Astrocyte (in vitro differentiated cells and primary cell): ENCODE measurements at places on chromosomes 12 and 14.

DNA sequence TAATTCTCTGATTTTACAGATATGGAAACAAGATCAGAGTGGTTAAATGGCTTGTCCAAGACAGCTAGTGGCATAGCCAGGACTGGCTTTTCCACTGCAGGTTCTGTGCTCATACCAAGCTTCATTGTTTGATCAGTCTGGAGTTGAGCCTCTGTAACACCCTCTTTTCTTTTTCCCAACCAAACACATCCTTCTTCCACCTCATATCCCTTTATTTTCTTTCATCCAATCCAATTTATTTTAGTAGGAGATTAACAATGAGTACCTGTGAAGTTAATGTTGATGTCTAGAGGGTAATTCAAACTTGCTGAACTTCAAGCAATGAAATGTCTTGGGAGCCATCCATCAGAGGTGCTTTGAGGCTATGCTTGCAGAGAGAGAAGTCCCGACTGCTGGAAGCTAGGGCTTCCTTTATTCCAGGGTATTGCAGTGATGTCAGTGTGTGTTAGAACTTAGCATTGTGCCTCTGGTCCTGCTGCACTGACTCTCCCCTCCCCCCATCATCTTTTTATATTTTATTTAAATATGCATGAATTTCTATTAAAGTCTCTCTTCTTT is 452.1 kb upstream of the PDE3A start:
- no peak for DNase-seq

DNA sequence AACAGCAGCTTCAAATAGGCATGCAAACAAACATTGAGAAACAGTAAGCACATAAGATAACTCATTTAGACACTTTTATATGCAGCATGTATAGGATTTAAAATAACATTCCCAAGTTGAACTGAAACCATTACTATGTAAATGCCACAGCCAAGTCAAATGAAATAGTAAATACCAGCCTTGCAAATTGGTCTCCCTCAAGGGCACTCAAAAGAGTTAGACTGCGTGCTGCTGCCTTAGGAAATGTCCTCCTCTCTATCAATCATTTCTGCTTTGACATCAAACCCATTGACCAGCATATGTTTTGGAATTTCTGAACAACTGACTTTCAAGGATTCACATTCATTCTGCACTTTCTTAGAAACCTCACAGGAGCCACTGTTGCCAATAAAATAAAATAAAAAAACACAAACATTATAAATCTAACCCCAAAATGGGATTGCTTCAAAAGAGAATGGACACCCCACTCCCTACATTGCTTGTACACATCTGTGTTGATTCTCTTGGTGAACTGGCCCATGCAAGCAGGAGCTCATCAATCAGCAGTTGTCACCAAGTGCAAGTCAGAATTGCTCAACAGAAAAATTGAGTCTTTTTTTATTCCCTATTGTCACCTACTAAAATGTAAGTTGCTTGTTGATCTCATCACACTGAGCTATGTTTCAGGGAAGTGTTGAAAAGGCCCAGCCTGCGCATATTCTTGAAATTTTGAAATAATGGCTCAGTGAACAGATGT is 256.2 kb downstream of the DAD1 start:
- DNase-seq: no peak

DNA sequence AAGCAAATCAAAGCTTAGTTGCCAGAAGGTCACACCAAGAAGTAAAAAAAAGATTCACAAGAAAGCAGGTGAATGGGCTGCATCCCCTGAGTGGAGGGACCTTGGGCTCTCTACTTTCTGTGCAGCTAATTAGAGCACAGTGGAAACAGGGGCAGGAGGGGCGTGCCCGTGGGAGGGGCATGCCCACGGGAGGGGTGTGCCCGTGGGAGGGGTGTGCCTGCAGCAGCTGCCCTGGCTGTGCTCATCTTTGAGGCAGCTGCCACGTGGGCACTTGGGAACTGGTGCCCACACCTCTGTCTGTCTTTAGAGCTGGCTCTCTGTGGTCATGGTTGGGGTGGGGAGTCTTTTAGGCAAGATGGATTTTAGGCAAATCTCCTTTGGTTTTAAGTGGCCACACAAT is 60.0 kb downstream of the EML1 start:
- no peak for DNase-seq

DNA sequence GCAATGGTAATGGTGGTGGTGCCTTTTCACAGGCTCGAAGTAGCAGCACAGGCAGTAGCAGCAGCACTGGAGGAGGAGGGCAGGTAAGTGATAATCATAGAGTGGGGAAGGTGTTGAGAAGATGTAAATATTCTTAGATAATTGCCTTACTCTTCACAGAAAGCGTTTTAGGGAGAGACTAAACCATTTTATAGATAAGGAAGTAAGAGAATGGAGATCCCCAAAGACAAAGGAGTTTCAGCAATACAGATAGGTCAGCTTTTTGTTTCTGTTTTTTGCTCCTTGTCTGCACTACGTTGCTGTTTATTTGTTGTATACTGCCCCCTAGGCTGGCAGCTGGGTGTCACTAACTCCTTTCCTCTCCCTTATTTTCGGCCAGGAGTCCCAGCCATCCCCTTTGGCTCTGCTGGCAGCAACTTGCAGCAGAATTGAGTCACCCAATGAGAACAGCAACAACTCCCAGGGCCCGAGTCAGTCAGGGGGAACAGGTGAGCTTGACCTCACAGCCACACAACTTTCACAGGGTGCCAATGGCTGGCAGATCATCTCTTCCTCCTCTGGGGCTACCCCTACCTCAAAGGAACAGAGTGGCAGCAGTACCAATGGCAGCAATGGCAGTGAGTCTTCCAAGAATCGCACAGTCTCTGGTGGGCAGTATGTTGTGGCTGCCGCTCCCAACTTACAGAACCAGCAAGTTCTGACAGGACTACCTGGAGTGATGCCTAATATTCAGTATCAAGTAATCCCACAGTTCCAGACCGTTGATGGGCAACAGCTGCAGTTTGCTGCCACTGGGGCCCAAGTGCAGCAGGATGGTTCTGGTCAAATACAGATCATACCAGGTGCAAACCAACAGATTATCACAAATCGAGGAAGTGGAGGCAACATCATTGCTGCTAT is 2.0 kb downstream of the SP1 start:
- no peak for DNase-seq

GRCh38 chr12:110647631-110648040 is 33.7 kb downstream of the TCTN1 start:
- DNase-seq: no peak

- DNase-seq: no peak
Observed at GRCh38 chr14:79639613-79640012, 571.7 kb downstream of the DIO2 start.

DNA sequence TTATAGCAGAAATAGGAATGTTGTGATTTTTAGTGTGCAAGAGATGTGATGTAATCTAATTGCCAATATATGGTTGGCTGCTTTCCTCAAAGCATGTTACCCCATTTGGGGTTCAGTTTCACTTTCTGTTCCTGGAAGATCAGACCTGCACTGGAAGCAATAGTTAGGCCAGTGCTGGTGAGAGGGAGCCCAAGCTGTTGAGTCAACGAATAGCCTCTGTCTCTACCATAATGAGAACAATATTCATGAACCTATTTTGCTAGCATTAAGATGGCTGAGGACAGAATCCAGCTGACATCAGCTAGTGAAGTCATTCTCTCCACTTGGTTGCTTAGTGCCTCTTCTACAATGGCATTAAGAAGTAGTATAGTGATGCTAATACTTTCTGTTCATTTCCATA is 379.9 kb upstream of the DCN start:
- no peak for DNase-seq

- no peak for DNase-seq
Observed at GRCh38 chr12:113277511-113277910, 56.2 kb downstream of the TPCN1 start.

- peak; percentile 87 for DNase-seq
Observed at GRCh38 chr12:105721051-105721825, 390.7 kb downstream of the C12orf75 start.

DNA sequence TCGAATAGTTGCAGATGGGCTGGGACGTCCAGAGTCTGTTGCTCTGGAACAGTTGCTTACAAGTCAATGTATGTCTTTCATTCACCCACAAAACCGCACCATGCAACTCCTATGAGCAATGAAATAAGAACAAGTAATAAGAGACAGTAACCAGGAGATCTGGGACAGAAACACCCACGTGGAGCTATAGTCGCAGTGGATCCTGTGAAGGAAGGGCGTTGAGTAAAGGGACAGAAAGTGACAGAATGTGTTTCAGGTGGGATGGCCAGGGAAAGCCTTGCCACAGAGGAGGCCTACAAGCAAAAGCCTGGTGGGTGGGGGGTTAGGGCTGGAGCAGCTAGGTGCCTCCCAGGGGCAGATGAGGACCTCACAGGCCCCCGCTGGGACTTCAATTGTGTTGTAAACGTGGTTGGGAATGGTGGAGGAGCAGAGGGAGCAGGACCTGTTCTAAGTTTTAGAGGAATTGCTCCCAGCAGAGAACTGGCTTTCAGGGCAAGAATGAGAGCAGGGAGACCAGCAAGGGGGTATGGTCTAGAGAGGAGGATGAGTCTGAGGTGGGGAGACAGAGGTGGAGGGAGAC is 86.7 kb upstream of the FZD10 start:
- no peak for DNase-seq

- no peak for DNase-seq
Observed at GRCh38 chr12:55683676-55684075, 24.0 kb downstream of the ITGA7 start.

DNA sequence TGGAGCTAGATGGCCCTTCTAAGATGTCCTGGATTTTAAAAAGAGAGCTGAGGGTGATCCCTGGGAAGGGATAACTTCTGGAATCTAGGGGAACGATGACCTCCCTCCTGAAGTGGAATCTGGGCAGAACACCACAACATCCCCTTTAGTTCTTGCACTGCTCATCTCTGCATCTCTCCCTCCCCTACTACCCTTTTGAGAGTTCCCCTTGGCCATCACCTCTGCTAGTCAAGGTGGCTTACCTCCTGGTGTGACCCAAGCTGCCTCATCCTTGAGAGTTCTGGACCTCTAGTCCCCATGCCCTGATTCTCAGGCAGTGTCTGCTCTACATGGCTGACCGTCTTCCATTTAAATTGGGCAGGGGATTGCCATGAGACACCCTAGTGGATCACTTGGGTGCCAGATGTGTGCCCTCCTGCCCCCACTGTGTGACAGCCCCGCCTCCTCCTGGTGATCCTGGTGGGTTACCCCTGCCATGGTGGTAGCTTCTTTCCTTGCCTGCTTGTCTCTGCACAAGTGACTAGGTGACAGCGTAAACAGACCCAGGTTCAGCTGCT is 216.4 kb downstream of the PCNX1 start:
- DNase-seq: no peak

DNA sequence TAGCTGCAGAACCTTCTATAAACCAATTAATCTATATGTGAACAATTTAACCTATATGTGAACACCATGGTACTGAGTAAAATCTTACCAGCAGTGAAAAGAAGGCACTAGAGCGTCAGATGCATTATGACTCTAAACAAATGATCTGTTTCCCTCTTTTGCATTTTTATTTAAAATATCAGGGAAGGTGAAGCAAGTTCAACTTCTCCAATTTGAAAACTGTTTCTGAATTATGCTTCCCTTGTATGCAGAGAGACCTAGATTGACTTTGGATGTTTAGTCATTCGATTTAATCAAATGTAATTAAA is 80.9 kb downstream of the DAD1 start:
- DNase-seq: no peak

DNA sequence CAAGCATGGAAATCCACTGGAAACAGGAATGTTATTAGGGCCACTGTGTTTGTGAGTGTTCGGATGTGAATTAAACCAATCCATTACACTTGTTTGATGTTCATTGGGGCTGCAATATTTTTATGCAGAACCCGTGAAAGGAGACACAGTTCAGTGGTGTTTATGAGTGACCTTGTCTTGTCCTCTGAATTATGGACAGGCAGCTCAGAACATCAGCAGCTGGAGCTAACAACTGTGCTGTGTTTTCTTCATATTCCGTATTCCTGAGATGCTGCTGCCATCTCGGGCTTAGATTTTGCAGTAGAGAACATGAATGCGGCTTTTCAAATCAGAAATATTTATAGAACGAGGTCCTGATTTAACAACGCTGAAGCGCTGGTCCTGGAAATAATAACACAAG is 20.3 kb upstream of the CACNA1C start:
- DNase-seq: no peak

DNA sequence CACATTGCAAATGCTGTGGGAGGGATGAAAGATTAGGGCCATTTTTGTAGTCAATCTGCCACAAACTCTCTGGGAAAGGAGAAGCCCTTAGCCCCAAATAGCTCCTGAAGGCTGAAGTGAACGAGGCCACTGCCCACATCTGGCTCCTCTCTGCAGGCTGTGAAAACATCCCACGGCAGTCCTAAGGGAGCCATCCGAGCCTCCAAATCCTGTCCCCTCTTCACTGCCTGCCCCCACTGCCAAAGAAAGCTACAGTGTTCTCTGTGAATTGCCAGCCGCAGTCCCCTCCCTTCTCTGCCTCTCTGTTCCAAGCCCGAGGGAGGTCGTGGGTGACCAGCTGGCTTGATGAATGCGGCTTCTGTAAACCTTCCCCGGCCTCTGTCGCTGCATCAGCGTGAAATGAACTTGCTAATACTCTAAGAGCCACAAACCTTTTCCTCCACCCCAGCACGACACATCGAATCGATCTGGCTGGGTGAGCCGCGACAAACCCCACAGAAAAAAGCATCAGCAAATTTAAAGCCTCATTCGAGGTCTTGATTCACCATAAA is 180.7 kb upstream of the NRXN3 start:
- no peak for DNase-seq

GRCh38 chr12:47636908-47637780 is 68.7 kb downstream of the RPAP3 start:
- DNase-seq: no peak

DNA sequence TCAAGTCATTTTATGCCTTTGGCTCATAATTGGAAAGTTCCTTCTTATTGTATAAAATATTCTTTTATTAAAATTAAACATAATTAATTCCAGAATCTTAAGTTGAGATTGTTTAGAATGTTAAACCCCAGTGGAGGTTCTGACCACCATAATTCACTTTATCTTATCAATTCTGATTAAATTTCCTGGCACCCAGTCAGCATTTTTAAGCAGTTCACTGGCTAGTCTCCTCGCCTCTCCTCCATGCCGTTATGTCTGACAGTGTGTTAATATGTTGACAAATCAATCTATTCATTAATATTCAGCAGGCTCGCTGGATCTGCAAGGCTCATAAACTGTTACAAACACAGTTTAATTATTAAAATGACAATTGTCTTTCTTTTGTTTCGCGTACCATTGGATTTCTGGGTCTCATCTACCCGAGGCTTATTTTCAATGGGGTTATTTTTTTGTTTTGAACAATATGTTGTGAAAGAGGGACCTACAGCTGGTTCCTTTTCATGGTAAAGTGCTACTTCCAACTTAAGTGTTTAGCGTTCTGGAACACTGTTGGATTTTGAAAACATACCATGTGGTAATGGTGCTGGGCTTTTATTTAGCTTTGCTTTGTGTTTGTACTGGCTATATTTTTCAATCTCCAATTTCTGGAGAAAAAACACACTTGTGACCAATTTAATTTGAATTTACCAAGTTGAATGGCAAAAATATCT is 339.7 kb downstream of the PRKD1 start:
- DNase-seq: peak; percentile 4

GRCh38 chr12:124172636-124173035 is 122.3 kb upstream of the RFLNA start:
- peak; percentile 21 for DNase-seq

- DNase-seq: no peak
Observed at GRCh38 chr14:52072266-52072780, 3.5 kb upstream of the NID2 start.

GRCh38 chr14:26281280-26281998 is 316.4 kb downstream of the NOVA1 start:
- peak; percentile 79 for DNase-seq
